A549 treated with Hydrocortisone at 1 μM for 4 hours (cell line): ENCODE measurements at places on chromosomes 12 and 14. TPM values are rescaled to one million over a fixed set of nuclear protein-coding genes. Genes with fewer than 3 reads are reported as not detected.

Gene DAO
- total RNA-seq: not detected in 5 replicates

Gene HIGD1C
- total RNA-seq: not detected in 5 replicates

Gene KRT5
- total RNA-seq: 0.39 to 0.69 TPM (median 0.53 TPM) in 5 replicates

Gene TMEM63C
- 4.8 to 6.0 TPM (median 5.4 TPM) in 5 replicates for total RNA-seq

Gene CD69
- total RNA-seq: not detected in 5 replicates

Gene RFC5
- 35.8 to 45.2 TPM (median 40.1 TPM) in 5 replicates for total RNA-seq

Gene CLEC4A
- total RNA-seq: 0.21 TPM in 1 of 5 replicates, not detected in the others

Gene LHX5
- total RNA-seq: 0.02 TPM in 1 of 5 replicates, not detected in the others

Gene CPNE8
- 8.8 to 12.6 TPM (median 10.1 TPM) in 5 replicates for total RNA-seq

Gene HIF1A
- total RNA-seq: 121 to 233 TPM (median 180 TPM) in 5 replicates

Gene MUCL1
- total RNA-seq: not detected in 5 replicates

Gene AQP2
- not detected in 5 replicates for total RNA-seq

Gene CIROP
- total RNA-seq: not detected in 5 replicates

Gene KRT71
- 0.05 TPM in 1 of 5 replicates, not detected in the others for total RNA-seq

Gene SPTLC2
- total RNA-seq: 30.2 to 37.5 TPM (median 33.1 TPM) in 5 replicates

Gene SLC10A1
- not detected in 5 replicates for total RNA-seq

Gene CEBPE
- 0.07 to 0.08 TPM in 2 of 5 replicates, not detected in the others for total RNA-seq

Gene TEX52
- total RNA-seq: not detected in 5 replicates

Gene ASIC1
- 5.2 to 5.9 TPM (median 5.6 TPM) in 5 replicates for total RNA-seq

Gene RND1
- total RNA-seq: 4.3 to 5.7 TPM (median 5.0 TPM) in 5 replicates

Gene GPR65
- total RNA-seq: not detected in 5 replicates
